ENCODE measurements at places on chromosomes 11 and 22.

DNA sequence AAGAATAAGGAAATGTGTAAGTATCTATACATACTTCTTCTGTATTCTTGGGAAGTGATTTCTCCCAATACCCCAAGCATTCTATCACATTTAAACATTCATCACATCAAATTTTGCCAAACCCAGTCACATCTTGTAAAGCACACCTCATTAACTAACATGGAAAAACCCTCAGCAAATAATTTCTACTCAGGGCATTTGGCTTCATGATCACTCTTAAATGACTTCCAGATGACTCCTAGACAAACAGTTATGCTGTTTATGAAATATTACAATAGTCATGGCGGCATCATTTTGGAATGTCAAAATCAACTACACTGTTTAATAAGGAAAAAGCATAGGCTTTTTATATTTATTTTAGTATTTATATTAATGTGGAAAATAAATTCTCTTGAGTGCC lies 47.3 kb upstream of the CCDC34 start:
- no peak for ATAC-seq

DNA sequence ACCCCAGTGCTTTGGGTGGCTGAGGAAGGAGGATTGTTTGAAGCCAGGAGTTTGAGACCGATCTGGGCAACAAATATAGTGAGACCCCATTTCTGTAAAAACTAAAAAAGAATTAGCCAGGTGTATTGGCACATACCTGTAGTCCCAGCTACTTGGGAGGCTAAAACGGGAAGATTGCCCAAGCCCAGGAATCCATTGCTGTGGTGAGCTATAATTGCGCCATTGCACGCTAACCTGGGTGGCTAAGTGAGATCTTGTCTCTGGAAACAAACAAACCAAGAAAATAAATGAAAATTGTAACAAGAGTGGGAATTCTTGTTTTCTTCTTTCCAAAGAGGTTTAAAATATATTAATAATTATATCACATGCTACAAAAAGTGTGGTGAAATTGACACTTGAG lies 52.9 kb downstream of the DEPDC5 start:
- no peak for ATAC-seq

DNA sequence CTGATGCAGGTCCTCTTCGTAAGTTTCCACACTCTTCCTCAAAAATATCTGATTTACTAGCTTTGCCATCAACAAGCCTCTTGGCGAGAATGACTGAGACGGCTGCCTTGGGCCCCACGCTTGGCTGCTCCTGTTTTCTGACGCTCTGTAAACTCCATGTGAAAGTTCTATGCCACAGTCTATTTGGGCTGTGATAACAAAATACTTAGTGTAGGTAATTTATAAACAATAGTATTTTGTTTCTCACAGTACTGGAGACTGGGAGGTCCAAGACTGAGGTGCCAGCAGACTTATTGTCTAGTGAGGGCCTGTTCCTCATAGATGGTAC lies 123.2 kb upstream of the SORL1-AS1 start:
- peak; percentile 74 for ATAC-seq

- ATAC-seq: peak; percentile 79
These were observed 457 bp downstream of the CPSF7 start for GRCh38 chr11:61429346-61429690.

DNA sequence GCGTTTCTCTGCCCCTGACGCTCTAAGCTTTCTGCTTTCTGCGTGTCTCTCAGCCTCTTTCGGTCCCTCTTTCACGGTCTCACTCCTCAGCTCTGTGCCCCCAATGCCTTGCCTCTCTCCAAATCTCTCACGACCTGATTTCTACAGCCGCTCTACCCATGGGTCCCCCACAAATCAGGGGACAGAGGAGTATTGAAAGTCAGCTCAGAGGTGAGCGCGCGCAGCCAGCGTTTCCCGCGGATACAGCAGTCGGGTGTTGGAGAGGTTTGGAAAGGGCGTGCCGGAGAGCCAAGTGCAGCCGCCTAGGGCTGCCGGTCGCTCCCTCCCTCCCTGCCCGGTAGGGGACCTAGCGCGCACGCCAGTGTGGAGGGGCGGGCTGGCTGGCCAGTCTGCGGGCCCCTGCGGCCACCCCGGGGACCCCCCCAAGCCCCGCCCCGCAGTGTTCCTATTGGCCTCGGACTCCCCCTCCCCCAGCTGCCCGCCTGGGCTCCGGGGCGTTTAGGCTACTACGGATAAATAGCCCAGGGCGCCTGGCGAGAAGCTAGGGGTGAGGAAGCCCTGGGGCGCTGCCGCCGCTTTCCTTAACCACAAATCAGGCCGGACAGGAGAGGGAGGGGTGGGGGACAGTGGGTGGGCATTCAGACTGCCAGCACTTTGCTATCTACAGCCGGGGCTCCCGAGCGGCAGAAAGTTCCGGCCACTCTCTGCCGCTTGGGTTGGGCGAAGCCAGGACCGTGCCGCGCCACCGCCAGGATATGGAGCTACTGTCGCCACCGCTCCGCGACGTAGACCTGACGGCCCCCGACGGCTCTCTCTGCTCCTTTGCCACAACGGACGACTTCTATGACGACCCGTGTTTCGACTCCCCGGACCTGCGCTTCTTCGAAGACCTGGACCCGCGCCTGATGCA lies at the start of gene MYOD1:
Gene MYOD1, plus strand, starts transcription at position 544 of the 910 bp plus-strand sequence. Its CDS starts 212 bp downstream, at position 756.
- ATAC-seq: no peak

Measured in stimulated activated memory B cell treated with anti-CD40 and anti-IgM and Interleukin-4, amounts not matched to agents 10 μg/mL and 1 μg/mL and 100 μg/mL, for 72 hours (primary cell).